ENCODE measurements at places on chromosomes 6 and 20. TPM values are rescaled to one million over a fixed set of nuclear protein-coding genes. Genes with fewer than 3 reads are reported as not detected.

- no peak for DNase-seq
Measured at GRCh38 chr20:3738111-3739053, 5.9 kb downstream of the HSPA12B start.

GRCh38 chr20:4152696-4153235, 137.4 kb upstream of the RNF24 start:
- DNase-seq, result no peak

Gene GPX5
- not detected for polyA plus RNA-seq

DNA sequence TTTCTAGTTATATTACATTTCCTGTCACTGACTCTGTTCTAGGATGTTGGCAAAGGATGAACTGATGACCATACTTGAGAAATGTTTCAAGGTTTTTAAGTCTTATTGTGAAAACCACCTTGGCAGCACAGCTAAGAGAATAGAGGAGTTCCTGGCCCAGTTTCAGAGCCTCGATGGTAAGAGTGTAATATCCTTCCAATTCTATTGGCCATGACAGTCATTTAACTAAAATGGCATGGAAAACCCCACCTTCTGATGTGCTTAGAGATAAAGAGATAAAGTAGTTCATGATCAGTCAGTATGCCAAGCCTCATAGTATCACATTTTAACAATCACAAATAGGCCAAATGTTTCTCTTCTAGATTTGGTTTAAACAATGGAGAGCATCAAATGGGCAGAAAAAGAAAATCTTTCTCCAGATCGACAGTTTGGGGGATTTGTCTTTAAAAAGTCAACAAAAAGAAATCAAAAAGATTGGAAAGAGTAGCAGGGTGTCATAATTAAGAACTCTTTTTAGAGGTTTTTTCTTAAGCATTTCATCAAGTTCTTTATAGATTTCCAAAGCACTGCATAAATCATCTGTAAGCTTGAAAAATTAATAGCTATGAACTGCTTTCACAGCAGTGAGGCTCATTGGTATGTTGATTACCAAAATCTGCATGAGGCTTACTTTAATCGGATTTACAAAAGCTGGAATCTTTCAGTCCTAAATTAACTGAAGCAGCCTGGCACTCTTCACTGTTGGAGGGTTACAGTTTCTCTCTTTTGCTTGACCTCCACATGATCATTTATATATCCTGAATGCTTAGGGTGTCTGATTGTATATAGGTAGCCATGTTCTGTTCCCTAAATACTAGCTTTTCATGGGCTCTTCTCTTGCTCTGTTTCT, 48.7 kb downstream of the AKIRIN2 start:
- DNase-seq, result no peak

GRCh38 chr20:20466341-20466879, 98.5 kb downstream of the INSM1 start:
- peak; percentile 92 for DNase-seq

Measured in GM12878 (cell line).